Activated T-cell treated with anti-CD3 and anti-CD28 coated beads, Interleukin-2, amount 50 U/mL, for 48 hours (primary cell): ENCODE measurements at places on chromosomes 13 and 19.

- DNase-seq: no peak
Observed at GRCh38 chr19:43957891-43958290, 6.9 kb downstream of the ZNF221 start.

GRCh38 chr13:22839603-22840530 lies 340.9 kb upstream of the SGCG start:
- no peak for DNase-seq

- DNase-seq: no peak
Observed at GRCh38 chr19:45040059-45040771, 1.4 kb downstream of the CLASRP start.

DNA sequence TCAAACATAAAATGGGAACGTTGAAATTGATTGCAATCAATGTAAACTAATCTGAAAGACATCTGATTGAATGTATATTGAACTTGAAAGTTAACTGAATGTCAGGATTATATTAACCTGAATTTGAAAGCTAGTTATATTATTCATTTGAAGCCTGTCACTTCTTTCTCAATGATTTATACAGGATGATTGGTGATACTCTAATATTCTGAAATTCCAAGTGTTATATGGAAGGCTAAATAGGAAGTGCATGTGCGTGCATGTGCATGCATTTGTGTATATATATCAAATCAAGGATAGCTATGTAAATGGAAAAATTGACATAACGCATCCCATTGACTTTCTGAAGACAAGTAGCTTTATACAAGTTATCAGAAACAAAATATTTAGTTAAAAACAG lies 143.3 kb downstream of the LMO7 start:
- DNase-seq: no peak

- no peak for DNase-seq
Observed at GRCh38 chr19:884420-885211, 8.4 kb downstream of the MED16 start.

DNA sequence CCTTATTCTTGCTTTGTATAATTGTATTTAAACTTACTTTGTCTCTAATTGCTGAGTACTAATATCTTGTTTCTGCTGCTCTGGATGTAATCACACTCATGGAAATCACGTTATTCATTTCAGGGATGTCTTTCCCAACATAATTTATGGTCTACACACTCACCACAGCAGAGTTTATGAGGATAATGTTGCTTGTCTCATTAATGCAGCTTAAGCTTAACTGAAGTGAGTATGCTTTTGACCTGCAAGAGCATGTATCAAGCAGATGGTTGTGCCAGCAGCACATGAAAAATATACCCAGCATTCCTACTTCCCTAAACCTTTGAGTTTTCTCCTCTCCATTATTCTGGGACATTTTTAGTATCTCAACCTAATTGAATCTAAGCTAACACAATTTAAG lies 1080.9 kb downstream of the SLITRK5 start:
- no peak for DNase-seq
